ENCODE measurements at places on chromosomes 5 and 9.

GRCh38 chr5:145433077-145433476, 402.1 kb downstream of the PRELID2 start:
- no peaks in the 10 kb centered on the region for H3K4me1 ChIP-seq
- no peaks in the 10 kb centered on the region for H3K27me3 ChIP-seq
- no peak overlapping the region for H3K27ac ChIP-seq
- no peaks in the 10 kb centered on the region for H3K36me3 ChIP-seq
- no peak overlapping the region for H3K4me3 ChIP-seq
- no peak for DNase-seq

DNA sequence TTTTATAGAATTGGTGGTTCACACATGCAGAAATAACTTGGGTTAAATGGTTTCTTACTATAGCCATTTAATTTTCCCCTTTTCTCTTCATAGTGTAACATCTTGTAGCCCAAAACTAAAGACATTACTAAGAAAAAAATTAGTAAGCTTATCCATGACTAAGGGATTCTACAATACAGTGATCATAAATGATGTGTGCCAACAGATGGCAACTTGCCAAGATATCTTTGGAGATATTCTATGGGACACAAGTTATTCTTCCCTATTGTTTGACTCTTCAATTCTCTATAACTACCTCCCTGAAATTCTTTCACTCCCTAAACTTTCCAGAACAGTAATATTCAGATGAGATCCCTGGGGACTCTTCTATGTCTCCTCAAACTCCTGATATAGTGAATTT, 580.6 kb downstream of the PTPRD start:
- DNase-seq = no peak
- no peak overlapping the region for H3K4me3 ChIP-seq
- no peak overlapping the region for H3K27ac ChIP-seq
- no peaks in the 10 kb centered on the region for H3K36me3 ChIP-seq

GRCh38 chr9:134419000-134419683, 92.9 kb downstream of the RXRA start:
- no peak overlapping the region for H3K27ac ChIP-seq
- no peaks in the 10 kb centered on the region for H3K27me3 ChIP-seq
- no peaks in the 10 kb centered on the region for H3K36me3 ChIP-seq
- no peak overlapping the region for H3K4me3 ChIP-seq
- H3K4me1 ChIP-seq = no peaks in the 10 kb centered on the region

GRCh38 chr5:4614088-4614487, 526.0 kb upstream of the ADAMTS16 start:
- no peak for DNase-seq
- no peak overlapping the region for H3K4me3 ChIP-seq
- no peaks in the 10 kb centered on the region for H3K4me1 ChIP-seq
- no peak overlapping the region for H3K27ac ChIP-seq

DNA sequence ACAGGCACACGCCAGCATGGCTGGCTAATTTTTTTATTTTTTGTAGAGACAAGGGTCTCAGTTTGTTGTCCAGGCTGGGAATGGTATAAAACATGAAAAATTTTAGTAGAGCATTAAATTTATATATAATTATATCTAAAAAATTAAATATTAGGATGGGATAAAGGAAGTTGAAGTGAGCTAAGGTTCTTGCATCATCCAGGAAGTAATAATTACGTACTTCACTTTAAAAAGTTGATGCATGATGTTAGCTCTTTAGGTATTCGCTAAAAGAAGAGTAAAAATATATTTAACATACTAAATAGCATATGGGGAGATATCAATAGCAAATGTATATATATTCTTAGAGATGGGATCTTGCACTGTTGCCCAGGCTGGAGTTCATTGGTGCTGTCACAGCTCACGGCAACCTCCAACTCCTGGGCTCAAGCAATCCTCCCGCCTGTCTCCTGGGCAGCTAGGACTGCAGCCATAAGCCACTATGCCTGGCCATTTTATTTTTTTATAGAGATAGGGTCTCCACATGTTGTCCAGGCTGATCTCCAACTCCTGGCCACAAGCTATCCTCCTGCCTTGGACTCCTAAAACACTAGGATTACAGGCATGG, 12.3 kb downstream of the DCAF10 start:
- peaks cover 7% of the 10 kb centered on the region for H3K36me3 ChIP-seq
- H3K4me3 ChIP-seq = no peak overlapping the region
- no peak overlapping the region for H3K27ac ChIP-seq

DNA sequence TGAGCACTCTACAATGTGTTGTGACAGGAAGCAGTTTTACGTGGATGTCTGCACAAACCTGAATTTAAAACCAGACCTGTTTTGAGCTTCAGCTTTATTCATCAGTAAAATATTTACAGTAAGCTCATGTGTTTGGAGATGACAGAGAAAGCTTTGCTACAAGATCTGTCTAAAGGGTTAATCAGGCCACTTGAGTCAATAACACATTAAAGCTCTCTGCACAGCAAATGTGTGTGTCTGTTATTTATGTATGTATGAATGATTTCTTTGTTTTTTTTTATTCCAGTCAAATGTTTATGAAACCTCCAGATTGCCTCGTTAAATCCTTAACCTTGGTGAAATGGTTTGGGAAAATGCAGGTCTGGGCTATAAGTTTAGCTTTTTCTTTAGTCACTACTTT, 77.3 kb upstream of the SREK1 start:
- H3K27ac ChIP-seq = no peak overlapping the region
- H3K4me3 ChIP-seq = no peak overlapping the region
- H3K27me3 ChIP-seq = no peaks in the 10 kb centered on the region
- H3K4me1 ChIP-seq = peaks cover 1% of the 10 kb centered on the region
- H3K36me3 ChIP-seq = peaks cover 29% of the 10 kb centered on the region

DNA sequence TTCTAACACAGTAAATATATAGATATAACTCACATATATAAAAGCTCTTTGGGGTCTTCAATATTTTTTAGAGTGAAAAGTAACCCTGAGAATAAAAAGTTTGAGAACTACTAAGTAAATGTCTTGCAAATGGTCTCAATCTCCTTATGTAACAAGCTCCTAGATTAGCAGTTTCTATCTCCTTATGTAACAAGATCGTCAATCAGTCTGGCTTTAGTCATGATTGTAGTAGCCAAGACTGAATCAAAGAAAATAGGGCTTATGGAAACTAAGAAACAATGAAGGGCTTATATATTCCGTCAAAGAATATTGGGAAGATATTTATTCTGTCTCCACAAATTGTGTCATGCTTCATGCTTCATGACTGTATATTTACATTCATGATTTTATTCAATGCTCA, 22.4 kb upstream of the FREM1 start:
- H3K27ac ChIP-seq = no peak overlapping the region
- no peaks in the 10 kb centered on the region for H3K36me3 ChIP-seq
- H3K4me3 ChIP-seq = no peak overlapping the region
- H3K27me3 ChIP-seq = no peaks in the 10 kb centered on the region

DNA sequence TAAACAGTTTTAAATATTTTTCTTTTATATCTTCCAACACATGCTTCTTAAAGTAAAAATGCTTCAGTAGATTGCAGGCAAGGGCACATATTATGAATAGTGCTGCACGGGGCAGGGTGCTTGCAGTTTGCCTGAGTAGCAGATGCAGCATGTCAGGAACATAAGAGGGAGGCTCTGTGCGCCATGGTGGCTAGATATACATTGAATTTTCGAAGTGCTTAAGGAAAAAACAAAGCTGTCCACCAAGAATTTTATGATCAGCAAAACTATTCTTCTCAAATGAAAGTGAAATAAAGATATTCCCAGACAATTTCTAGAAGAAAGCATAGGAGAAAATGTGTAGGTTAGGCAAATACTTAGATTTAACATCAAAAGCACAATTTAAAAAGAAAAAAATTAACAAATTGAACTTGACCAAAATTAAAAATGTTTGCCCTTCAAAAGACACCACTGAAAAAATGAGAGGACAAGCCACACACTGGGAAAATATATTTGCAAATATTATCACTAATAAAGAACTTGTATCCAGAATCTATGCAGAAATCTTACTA, 213.2 kb downstream of the NR3C1 start:
- peaks cover 29% of the 10 kb centered on the region for H3K4me1 ChIP-seq
- DNase-seq = no peak
- H3K27ac ChIP-seq = no peak overlapping the region
- H3K27me3 ChIP-seq = no peaks in the 10 kb centered on the region

- no peak for DNase-seq
- no peaks in the 10 kb centered on the region for H3K36me3 ChIP-seq
- H3K27me3 ChIP-seq = peaks cover 30% of the 10 kb centered on the region
- no peak overlapping the region for H3K27ac ChIP-seq
Observed at GRCh38 chr5:176676361-176676824, 29.1 kb downstream of the TSPAN17 start.

- no peak for DNase-seq
- peaks cover 6% of the 10 kb centered on the region for H3K27me3 ChIP-seq
- no peaks in the 10 kb centered on the region for H3K36me3 ChIP-seq
- peaks cover 5% of the 10 kb centered on the region for H3K4me1 ChIP-seq
- H3K27ac ChIP-seq = no peak overlapping the region
Observed at GRCh38 chr9:77449240-77450084, 198.7 kb downstream of the GNA14 start.

- H3K36me3 ChIP-seq = peaks cover 37% of the 10 kb centered on the region
- no peaks in the 10 kb centered on the region for H3K27me3 ChIP-seq
Observed at GRCh38 chr5:176934309-176934930, 35.3 kb upstream of the HK3 start.
